ENCODE measurements at places on chromosomes 6 and 20. TPM values are rescaled to one million over a fixed set of nuclear protein-coding genes. Genes with fewer than 3 reads are reported as not detected.

DNA sequence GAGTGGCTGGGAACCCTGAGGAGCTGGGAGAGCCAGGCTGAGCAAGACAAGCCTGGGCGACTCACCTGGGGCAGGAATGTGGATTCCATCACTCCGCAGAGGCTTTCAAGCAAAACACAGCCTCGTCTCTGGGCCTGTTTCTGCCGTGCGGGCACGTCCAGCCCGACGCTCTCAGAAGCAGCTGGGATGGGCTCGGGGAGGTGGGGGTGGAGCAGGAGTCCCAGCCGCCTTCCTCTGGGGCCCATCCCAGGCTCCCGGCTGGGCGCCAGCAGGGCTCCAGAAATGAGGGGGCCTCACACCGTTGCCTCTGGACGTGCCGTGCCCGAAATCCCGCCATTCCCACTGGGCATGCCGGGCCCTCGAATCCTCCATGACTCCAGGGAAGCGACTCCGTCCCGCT lies 8.7 kb upstream of the RPS21 start:
- no peak for DNase-seq

DNA sequence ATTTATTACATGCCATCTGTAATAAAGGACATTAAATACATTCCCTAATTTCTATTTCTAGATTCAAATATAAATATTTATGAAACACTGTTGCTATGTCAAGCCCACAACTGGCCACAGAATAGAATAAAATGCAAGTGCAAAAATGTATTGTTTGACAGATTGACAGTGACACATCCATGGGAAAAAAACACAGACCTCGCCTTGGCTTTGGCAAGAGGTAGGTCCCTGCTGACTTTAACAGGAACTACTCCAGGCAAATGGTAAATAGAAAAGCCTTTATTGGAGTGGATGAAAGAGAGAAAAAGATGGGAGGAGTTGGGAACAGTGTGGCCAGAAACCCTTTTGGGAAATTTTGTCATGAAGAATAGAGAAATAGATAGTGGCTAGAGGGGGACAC lies 622.9 kb downstream of the UTRN start:
- DNase-seq, result no peak

Gene TOX2
- 0.31 TPM for total RNA-seq

GRCh38 chr20:63642527-63643247 lies 10.5 kb downstream of the STMN3 start:
- no peak for DNase-seq

GRCh38 chr6:109073344-109074132 lies 21.1 kb downstream of the SESN1 start:
- DNase-seq, result no peak

Gene LY6G5B
- total RNA-seq, result 3.4 TPM

Gene THBD
- total RNA-seq, result 0.94 TPM

- DNase-seq, result no peak
Measured at GRCh38 chr6:38843798-38844197, 128.7 kb downstream of the DNAH8 start.

DNA sequence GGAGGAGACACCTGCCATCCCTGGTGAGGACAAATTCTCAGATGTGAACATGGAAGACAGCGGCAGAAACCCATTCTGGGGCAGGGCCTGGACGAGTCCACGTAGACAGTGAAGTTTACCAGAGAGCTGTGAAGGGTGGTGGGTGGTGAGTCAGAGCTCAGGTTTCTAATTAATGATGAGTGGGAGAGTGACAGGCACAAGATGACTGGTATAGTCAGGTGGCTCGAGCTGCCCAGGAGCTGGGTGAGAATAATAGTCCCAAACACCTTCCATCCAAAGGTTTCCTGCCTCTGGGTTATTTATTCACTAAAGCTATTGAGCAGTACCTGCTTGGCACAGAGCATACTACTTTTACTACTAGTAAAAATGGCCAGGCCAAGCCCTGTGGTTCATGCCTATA lies 6.0 kb downstream of the TLDC2 start:
- DNase-seq, result no peak

Gene SLC44A4
- not detected for total RNA-seq

DNA sequence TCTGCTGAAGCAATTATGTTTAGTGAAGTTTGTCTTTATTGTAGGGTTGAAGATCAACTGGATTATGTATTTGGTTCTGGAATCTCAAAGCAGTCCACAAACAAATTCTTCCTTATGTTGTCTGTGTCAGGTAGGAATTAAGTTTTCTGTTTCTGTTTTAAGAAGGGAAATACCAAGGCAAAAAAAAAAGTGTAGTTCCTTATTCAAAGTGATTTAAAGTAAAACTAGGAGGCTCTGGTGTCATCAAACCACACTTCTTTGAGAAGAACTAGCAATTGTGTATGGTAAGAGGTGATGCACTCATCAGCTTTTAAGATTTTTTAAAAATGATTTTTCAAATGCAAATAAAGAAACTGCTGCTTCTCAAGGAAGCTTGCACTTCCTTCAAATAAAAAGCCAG lies 1.9 kb downstream of the FAM135A start:
- DNase-seq, result no peak

Gene SEMG1
- not detected for total RNA-seq

DNA sequence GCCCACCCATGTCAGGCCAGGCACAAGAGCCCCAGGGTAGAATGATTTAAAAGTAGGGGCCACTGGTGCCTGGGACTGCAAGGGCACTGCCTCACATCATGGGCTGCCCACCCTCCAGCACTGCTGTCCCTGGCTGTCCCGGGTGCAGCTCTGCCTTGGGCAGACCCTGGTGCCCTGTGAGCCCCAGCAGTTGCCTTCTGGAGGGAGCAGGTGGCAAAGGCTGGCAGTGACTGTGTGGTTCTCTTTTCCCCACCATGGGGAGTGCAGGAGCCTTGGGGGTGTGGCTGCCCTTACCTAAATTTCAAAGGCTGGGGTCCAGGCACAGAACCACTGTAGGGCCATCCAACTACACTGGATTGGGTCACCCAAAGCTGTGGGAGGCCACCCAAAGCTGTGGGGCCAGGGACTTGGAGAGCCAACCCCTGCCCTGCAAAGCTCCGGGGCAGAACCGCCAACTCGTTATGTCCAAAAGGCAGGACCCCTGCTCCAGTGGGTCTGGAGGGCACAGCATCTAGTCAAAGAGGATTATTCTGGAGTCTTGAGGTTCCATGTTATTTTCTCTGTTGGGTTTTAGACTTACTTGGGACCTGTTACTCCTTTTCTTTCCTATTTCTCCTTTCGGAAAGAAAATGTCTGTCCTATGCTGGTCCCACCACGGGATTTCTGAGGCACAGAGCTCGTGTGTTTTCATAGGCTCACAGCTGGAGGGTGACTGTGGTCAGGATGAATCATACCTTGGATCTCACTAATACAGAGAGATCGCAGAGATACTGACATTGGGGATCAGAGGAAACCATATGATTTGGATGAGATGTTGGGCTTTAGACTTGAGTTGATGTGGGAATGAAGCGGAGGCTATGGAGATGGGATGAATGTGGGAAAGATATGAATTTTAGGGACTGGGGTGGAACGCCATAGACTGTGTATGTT lies 65.3 kb downstream of the RAMACL start:
- no peak for DNase-seq

- DNase-seq, result no peak
Measured at GRCh38 chr6:134676307-134677281, 273.3 kb downstream of the ALDH8A1 start.

GRCh38 chr6:162963861-162964260 lies 236.1 kb downstream of the PACRG start:
- no peak for DNase-seq

- DNase-seq, result no peak
Measured at GRCh38 chr20:33281550-33282146, 1.4 kb upstream of the BPIFB1 start.

Gene RNF182
- total RNA-seq, result 73.6 TPM

GRCh38 chr20:58306421-58307261 lies 2.9 kb upstream of the RAB22A start:
- DNase-seq, result no peak

- no peak for DNase-seq
Measured at GRCh38 chr6:27891320-27891875, 20.8 kb downstream of the OR2B2 start.

DNA sequence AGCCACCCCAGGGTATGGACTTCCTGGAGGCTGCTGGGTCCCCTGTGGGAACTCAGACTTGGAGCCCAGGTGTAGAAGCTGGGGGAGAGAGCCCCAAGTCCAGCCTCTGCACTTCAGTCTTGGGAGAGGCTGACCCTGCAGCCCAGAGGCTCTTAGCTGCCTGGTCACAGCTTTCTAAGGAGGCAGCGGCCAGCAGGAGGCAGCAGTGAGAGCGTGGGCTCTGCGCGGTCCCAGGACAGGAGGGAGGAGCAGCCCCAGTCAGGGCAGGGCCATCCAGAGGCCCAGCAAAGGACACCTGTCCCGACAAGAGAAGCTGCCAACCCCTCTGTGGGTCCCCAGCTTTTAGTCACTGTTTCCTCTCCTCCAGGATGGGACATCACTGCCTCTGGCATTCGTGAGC lies 9.4 kb downstream of the TREML2 start:
- no peak for DNase-seq

- no peak for DNase-seq
Measured at GRCh38 chr20:57666834-57667157, 43.0 kb downstream of the PMEPA1 start.

DNA sequence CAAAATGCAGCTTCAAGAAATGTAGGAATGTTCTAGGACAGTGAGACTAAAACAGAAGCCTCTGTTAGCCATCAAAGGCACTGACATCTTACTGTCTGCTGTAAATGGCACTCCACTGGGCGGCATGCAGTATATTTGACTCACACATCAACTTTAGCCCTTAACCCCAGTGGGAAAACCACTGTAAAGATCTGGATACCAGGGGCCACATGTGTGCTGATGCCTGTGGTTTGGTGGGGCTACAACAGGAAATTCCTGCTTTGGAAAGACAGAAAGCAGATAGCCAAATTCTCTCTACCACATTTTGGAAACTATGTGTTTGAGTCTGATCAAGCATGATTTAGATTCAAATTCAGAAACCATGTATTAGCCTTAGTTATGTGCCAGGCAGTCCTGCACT lies 4.3 kb downstream of the PFDN4 start:
- DNase-seq, result no peak

DNA sequence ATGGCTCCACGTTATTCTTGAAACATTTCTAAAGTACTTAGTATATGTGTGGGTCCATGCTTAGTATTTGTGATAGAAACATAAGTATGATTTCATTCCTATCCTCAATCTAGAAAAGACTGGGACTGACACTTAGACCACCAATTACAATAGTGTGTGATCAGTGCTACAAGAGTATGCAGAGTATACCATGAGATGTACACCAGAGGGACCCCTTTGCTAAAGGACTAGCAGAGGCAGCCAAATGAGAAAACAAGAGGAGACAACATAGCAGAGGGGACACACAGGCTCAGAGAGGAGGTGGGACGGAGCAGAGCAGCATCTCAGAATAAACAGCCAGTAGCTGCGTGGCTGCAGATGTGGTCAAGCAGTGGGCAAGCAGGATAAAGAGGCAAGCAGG lies 21.0 kb downstream of the RMND1 start:
- no peak for DNase-seq

GRCh38 chr6:167993169-167993568 lies 4.3 kb upstream of the KIF25 start:
- no peak for DNase-seq

GRCh38 chr6:130132286-130132701 lies 90.5 kb downstream of the SAMD3 start:
- DNase-seq, result no peak

Gene MUCL3
- not detected for total RNA-seq

DNA sequence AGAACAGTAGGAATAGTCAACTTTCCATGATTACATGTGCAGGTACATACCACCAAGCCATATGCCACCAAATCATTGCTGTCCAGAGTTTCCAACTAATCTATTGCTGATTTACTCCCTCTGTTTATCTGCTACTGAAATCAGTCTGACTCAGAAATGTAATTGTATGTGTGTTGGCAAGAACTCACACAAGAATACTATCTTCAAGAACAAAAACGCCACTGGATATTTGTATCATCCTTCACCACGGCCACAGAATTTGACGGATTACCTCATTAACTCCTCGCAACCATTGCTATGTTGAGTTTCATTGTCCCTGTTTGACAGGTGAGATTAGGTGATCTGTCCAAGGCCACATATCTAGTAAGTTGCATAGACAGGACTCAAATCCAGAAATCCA lies 159.2 kb downstream of the GMPR start:
- no peak for DNase-seq

Gene SLC17A9
- total RNA-seq, result 0.16 TPM

DNA sequence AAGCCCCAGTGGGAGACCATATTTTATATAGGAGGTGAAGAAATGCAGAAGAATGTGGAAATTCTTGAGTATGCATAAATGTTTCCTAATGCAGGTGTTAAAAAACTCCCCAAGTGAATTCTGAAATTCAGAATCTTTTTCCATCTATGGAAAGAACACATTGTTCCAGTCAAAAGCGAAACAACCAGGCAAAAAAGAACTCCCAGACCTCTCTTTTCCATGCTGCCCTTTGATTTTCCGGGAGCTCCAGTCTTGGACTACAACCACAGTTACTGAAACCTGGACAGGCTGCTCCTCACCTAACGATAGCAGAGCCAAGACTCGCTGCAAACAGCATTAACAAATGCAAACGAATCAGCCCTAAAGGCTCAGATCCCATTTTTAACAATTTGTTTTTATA lies 108.7 kb upstream of the CNKSR3 start:
- no peak for DNase-seq

DNA sequence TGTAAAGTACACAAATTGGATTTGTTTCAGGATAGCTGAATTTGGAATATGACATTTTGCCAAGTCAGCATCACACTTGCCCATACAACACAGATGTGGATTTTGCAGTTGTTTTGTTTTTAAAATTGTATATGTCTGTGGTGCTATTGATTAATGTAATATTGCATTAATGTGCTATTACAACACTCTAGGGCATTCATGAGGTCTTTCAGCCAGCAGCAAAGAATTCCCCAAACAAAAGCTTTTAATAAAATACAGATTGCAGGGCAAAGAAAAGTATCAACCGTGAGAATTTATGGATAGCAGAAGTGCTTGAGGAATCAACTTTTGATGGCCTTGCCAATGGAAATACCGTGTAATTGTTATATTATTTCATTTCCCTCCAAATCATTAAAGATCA lies 144.9 kb downstream of the AIG1 start:
- no peak for DNase-seq

- DNase-seq, result no peak
Measured at GRCh38 chr20:51802170-51802751, at the start of gene SALL4. Gene SALL4, minus strand, starts transcription at chr20:51802521. Its CDS starts 113 bp downstream, at chr20:51802408.

GRCh38 chr6:1418471-1419191 lies 29.3 kb downstream of the FOXF2 start:
- no peak for DNase-seq

Gene KIF13A
- total RNA-seq, result 27.8 TPM

- DNase-seq, result no peak
Measured at GRCh38 chr6:155648301-155648700, 192.7 kb upstream of the NOX3 start.

DNA sequence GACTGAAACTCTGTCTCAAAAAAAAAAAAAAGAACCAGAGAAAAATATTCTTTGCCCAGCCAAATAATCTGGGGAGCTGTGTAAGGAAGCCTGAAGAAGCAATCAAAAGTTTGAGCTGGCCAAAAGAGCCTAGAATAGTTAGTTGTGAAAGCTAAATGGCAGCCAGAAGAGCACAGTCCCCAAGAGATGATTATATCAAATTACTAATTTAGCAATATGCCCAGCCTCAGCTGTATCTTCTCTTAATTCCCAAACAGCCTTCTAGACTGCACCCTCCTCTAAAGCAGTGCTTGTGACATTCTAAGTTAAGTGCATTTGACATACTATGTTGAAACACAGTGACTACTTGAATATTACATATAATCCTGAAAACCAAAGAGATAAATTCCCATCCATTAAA lies 38.9 kb downstream of the CDK19 start:
- DNase-seq, result no peak

Measured in occipital lobe (tissue), 3 donors.